NCI-H2171 (cell line): ENCODE measurements at places on chromosomes 7 and 10.

GRCh38 chr7:76377186-76377918 is 18.6 kb upstream of the YWHAG start:
- no peak for DNase-seq

DNA sequence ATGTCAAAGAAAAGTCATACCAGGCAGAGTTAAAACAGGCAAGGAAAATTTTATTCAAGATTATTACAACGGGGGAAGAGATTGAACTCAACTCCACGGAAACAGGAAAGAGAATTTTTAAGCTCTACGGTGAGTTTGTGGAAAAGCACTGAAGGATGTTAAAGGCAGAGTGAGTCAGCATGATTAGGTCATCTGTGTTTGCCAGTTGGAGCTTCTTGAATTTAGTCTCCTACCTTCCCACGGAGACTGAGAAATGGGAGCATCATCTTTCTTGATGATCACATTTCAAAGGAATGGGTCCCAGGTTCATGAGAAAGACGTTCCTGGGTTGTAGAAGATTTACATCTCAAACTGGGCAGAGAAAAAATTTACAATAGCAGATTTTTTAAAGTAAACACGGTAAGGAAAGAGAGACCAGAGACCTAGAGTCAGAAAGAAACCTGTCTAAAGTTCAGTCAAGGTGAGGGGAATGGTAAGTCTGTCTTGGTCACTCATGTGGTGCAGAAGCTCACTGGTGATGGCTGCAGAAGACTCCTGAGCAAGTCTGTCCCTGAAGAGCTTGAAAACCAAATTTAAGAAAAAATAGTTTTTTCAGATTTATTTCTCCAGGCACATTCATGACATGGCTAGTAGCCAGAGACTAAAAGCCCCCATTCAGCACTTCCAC is 516.9 kb upstream of the LRRN3 start:
- DNase-seq, result no peak

DNA sequence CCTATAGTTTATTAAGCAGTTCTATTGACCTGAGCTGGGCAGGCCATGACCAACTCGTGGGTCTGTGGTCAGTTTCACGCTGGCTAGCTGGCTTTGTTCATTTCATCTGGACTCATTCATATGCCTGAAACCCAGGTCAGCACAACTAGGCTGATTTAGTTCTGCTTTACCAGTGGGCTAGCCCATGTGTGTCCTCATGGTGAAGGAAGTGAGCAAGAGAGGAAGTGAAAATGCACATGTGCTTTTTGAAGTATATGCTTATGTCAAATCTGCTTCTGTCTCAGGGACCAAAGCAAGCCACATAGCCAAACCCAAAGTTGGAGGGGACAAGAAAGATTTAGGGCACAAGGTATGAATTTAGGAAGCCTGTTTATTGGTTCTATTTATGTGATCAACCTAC is 154.5 kb downstream of the RNF133 start:
- no peak for DNase-seq

- no peak for DNase-seq
Measured at GRCh38 chr7:149161241-149161848, 14.1 kb downstream of the ZNF398 start.

- DNase-seq, result no peak
Measured at GRCh38 chr10:12510984-12511383, 161.6 kb downstream of the CAMK1D start.

- no peak for DNase-seq
Measured at GRCh38 chr7:28854750-28855074, 103.4 kb downstream of the TRIL start.

DNA sequence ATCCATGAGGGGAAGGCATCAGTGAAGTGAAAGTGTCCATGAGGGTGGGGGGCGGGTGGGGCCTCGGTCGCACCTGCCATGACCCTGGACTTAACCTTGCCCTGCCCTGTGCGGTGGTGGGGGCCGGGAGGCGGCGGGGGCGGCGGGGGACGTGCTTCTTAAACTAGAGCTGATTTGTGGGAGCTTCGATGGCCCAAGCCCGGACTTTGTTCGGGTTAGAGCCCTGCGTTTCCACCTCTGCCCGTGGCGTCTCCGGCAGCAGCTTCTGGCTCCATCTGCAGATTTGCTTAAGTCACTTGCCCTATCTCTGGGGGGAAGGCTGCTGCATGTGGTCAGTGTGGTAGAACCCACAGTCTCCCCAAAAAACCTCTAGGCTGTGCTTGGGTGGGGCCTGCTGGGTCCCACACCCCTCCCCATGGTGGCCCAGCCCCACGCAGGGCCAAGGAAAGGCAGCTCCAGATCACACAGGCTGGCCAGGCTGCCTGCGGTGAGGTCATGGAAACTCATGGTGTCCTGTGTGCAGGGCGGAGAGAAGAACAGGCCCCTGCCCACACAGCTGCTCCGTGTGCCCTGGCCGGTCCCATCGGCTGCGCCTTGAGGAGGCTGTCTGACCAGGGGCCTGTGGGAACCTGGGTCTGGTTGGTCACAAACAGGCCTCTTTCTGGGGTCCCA is 93.2 kb downstream of the INPP5A start:
- DNase-seq, result no peak
